ENCODE measurements at places on chromosomes 5 and 9. TPM values are rescaled to one million over a fixed set of nuclear protein-coding genes. Genes with fewer than 3 reads are reported as not detected.
A peak's percentile ranks its signal among the peaks of the same experiment; 100 is the strongest.

PLAC8L1 gene
- not detected for total RNA-seq

DNA sequence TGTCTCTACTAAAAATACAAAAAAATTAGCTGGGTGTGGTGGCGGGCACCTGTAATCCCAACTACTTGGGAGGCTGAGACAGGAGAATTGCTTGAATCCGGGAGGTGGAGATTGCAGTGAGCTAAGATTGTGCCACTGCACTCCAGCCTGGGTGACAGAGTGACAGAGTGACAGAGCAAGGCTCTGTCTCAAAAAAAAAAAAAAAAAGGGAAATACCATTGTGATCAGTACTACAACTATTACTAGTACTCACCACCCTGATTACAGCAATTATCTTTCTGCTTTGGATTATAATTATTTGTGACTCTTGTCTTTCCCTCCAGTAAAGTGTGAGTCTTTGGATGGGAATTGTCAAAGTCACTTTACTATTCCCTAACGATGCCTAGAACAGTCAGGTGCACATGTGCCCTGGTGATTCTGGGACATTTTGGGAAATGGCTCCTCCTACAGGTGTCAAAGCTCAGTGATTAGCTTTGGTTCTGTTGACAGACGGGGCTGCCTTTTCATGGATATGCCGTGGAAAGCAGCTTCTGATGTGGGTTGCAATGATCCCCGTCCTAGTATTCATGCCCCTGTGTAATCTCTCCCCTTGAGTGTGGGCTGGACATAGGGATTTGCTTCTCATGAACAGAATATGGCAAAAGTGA, 31.8 kb upstream of the FRRS1L start:
- peak; percentile 66 for DNase-seq

TXNDC15 gene
- total RNA-seq: 24.4 TPM

DNA sequence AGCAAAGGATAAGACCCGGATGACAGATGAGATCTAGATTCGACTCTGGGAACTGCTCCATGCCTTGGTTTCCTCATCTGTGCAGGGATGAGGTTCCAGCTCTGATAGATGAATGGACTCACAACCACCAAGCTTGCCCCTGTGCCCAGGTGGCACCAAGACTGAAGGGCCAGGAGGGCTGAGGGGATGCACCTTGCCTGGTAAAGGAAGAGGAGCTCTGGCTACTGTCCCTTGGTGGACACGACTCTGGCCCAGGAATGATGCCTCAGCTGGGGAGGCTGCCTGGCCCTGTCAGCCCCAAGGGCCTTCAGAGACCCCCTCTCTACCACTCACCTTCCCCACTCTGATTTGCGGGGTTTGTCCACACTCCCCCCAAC, 24.9 kb upstream of the ANXA6 start:
- DNase-seq: no peak

GRCh38 chr9:122695696-122696095, 20.8 kb downstream of the OR1L3 start:
- no peak for DNase-seq

KLHL3 gene
- total RNA-seq: 11.7 TPM

DNA sequence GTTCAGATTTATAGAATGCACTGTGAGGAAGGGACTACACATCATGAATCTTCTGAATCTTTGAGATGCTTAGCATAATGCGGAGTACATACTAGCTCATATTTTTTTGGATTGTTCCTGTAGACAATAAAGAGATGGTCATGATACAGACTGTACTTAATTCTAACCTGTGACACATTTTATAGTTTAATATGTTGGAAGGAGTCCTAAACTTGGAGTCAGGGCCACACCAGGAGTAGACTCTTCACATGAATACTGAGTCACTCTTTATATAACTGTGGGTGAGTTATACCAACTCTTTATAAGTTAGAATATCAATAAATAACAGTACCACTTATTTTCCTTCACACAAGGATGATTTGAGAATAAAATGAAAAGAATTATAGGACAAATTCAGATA, 16.9 kb downstream of the C9orf85 start:
- no peak for DNase-seq

GGTA1 gene
- total RNA-seq: not detected

TMEM215 gene
- total RNA-seq: 1.2 TPM

TCOF1 gene
- 165 TPM for total RNA-seq

DNA sequence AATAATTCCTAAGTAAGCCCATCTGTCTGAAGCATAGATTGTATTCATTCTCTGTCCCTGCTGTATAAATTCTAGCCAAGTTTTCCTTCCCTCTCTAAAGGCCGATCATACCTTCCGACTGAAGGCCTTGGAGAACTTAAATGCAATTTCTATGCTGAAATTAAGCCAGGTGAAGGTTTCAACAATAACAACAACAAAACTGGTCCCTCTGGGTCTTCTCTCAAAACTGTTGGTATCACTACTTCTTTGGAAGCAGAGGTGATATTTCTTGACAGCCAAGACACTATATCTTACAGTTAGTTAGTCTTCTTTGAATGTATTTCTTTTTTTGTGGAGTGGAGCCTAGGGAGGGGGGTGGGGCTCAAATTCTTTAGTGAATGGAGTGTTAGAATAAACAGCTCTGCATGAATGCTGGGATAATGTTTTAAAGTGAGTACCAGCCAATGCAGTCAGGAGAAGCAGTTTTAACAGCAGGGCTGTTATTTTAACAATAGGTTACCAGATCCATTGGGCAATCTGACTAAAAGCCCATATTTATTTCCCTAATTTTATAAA, 508.9 kb downstream of the EBF1 start:
- peak; percentile 4 for DNase-seq

PCDHA4 gene
- total RNA-seq: 12.5 TPM

GRCh38 chr5:136629125-136629792, 263.9 kb upstream of the TRPC7 start:
- no peak for DNase-seq

- no peak for DNase-seq
Observed at GRCh38 chr5:124742983-124743601, 3.3 kb downstream of the ZNF608 start.

GRCh38 chr9:107190061-107190935, 92.8 kb upstream of the RAD23B start:
- DNase-seq: no peak

GRCh38 chr5:102858221-102858620, 103.1 kb downstream of the PAM start:
- DNase-seq: peak; percentile 7

GRCh38 chr9:136576269-136576626, 30.4 kb upstream of the NOTCH1 start:
- DNase-seq: no peak

DNA sequence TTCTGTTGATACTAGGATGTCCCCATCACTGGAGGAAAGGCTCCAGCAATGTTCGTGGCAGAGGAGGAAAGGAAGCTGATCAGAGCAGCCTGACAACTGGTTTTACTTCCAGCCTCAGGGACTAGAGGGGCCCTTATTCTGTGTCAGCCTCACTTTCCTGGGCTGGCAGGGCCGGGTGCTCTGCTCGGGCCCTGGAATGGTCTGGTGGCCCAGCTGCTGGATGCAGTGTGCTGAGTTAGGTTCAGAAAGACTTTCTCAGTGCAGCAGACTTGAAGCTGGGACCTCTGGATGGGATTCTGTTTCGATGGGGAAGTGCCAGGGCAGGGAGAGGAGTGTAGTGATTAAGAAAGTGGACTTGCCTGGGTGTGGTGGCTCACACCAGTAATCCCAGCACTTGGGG, 81.0 kb downstream of the MACROH2A1 start:
- DNase-seq: no peak

BAAT gene
- total RNA-seq: 0.58 TPM

- no peak for DNase-seq
Observed at GRCh38 chr5:73938280-73938937, 312.4 kb downstream of the ARHGEF28 start.

DNA sequence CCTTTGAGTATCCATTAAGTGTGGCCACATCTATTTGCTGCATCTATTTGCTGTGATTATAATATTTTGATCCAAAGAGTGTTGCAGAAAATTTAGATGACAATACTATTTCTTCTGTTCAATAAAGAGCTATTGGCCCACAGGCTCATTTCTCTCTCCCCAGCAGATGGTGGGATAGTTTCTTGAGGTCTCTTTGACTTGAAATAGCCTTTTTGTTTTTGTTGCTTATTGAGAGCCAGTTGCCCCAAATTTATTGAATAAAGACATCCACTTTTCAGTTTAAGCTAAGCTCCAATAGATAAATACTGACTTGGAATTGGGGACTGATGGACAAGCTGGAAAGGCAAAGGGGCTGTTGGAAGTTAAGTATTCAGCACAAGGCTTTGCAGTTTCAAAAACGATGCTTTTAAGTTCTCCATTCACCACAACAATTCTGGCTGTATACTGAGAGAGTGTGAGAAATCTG, 290.1 kb upstream of the MPDZ start:
- no peak for DNase-seq

- peak; percentile 76 for DNase-seq
Observed at GRCh38 chr5:141234109-141234667, 11.0 kb upstream of the PCDHB15 start.

WHRN gene
- total RNA-seq: 8.9 TPM

ZBTB34 gene
- 21.9 TPM for total RNA-seq

TPPP gene
- 1.4 TPM for total RNA-seq

- DNase-seq: no peak
Observed at GRCh38 chr5:15446552-15446951, 53.4 kb upstream of the FBXL7 start.

GRCh38 chr9:6450641-6451375, 37.8 kb downstream of the UHRF2 start:
- no peak for DNase-seq

- DNase-seq: no peak
Observed at GRCh38 chr5:105392122-105392709, 1829.6 kb upstream of the NUDT12 start.

GRCh38 chr5:163306421-163306820, 131.0 kb upstream of the CCNG1 start:
- peak; percentile 62 for DNase-seq

DNA sequence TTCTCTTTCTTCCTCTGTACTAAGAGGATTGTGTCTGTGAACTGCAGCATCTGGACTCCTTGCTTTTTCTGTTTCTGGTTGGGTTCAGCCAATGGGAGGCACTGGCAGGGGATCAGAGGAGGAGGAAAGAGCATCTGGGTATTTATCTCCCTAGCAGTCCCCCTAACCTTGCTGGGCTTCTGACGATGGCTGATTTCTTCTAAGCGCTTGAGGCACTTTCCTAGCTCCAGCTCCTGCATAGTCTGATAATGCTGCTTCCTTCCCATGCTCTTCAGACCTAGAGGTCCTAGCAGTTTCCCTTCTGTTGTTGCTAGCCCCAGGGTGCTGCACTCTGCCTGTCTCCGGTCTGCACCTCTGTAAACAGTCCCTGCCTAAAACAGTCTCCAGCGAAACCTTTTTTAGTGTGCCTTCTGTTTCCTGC, 225.1 kb downstream of the PDZD2 start:
- DNase-seq: peak; percentile 32

All from GM23338 (cell line).